Stimulated activated CD8-positive, alpha-beta memory T cell treated with anti-CD3 and anti-CD28 coated beads, Interleukin-7, amount 100 ng/mL, for 1 hour (primary cell): ENCODE measurements at places on chromosomes 6 and 20.
A peak's percentile ranks its signal among the peaks of the same experiment; 100 is the strongest.

GRCh38 chr6:31031095-31031494, 20.8 kb downstream of the MUC22 start:
- DNase-seq, result no peak

GRCh38 chr6:44117397-44118128, 9.7 kb downstream of the MRPL14 start:
- DNase-seq, result no peak

GRCh38 chr6:117446861-117447260, 21.1 kb upstream of the ROS1 start:
- no peak for DNase-seq

DNA sequence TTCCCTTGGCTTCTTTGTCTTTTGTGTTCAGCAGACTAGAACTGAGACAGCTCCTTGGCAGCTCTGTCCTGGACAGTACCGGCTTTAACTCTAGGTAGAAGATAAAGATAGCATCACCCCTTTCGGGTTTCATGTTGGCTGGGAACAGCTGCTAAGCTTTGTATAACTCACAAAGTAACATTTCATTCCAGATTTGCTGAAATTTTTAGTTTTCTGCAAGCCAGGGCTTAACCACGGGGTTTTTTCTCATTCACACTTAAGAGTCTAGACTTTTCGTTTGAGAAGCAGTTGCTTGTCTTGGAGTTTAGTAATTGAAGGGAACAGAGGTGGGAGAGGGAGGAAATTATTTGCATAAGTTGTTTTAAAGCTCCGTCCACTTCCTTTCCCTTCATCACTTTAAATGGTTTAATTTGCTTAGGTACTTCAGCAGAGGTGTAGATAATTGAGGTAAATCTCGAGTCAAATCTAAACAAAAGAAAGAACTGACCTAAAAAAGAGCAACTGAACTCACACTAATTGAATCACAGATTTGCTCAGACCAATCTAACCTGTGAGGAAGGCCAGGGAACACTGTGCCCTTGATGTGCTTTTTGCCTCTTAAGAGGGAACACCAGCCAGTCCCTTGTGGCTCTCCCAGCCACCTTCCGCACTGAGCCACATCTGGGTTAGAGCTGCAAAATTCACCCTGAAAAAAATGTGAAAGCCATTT, 48.3 kb downstream of the RREB1 start:
- no peak for DNase-seq

DNA sequence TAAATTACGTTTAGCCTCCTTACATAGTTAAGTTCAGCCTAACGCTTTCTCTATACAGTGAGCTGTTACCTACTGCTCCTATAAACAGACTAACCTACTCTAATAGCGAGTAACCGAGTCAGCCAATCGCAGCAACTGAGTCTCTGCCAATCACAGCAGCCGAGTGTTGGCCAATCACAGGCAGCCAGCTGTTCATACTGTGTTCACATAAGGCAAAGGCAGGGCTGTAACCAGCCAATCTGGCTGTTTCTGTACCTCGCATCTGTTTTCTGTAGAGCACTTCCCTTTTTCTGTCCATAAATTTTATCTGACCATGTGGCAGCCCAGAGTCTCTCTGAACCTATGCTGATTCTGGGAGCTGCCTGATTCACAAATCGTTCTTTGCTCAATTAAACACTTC, 263.9 kb upstream of the JARID2 start:
- DNase-seq, result no peak

- no peak for DNase-seq
Measured at GRCh38 chr6:71979911-71980310, 93.6 kb downstream of the RIMS1 start.

DNA sequence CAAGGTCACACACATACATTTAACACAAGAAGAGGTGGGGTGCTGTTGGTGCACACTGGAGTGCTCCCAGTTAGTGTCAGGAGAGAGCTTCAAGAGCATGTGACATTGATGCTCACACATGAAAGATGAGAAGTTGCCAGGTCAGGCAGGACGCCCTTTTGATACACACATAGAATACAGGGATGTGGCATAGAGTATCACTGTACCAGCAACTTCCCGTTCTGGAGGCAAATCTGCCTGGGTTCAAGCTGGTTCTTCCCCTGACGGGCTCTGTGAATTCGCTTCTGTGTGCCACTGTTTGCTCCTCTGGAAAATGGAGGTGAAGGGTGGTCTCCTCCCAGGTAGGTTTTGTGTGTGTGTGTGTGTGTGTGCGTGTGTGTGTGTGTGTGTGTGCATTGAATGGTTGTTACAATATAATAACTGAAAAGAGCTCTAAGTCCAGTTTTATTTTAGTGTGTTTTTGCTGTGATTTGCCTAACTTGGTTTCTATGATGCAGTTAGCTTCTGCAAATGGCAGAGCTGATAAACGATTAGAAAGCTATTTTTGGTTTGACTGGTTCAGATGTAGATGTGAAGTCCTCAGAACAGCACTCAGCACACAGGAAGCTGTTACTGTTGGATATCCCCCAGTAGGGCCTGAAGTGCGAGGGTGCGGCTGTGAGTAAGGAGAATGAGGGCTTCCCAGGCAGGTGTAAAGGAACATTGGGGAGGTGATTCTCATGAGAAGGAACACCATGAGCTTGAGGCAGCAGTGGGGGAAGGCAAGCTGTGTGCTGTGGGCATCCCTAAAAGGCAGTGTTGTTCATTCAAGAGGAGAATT, 53.4 kb downstream of the HIVEP1 start:
- no peak for DNase-seq

- no peak for DNase-seq
Measured at GRCh38 chr6:109962271-109962670, 15.8 kb upstream of the GPR6 start.

GRCh38 chr20:61340157-61340556, 88.1 kb downstream of the CDH4 start:
- DNase-seq, result no peak

DNA sequence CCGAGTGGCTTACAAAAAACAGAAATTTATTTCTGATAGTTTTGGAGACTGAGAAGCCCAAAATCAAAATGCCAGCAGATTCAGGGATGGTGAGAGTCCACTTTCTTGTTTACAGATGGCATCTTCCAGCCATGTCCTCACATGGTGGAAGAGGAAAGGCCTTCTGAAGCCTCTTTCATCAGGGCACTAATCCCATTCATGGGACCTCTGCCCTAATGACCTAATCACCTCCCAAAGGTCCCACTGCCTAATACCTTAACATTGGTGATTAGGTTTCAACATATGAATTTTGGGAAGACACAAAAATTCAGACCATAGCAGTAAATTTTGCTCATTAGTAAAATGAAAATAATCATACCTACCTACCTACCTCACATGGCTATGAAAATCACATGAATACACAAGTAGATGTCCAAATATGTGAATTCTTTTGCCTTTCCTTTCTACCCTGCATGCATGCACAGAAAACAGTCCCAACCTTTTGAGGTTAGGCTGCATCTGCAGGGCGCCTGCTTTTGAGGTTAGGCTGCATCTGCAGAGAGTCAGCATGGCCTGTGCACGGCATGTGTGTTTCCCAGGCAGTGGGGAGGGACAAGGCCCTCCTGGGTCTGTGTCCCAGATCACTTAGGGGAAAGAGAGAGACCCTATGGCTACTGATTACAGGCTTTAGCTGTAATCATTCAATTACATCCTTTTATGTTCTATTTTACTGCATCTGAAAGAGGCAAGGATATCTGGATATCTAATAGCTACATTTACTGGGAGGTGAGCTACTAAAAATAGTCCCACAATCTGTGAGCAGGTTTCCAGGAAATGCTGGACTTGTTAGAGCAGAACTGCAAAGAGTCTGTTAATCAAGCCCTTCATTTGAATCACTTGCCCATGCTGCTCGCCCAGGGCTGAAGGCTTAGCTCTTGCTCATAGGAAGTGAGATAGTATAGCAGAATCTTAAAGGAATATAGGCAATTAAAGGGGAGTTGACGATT, 497.7 kb upstream of the MARCKS start:
- DNase-seq, result no peak

- DNase-seq, result no peak
Measured at GRCh38 chr6:42532038-42532669, 31.7 kb upstream of the UBR2 start.

GRCh38 chr6:152983637-152984512, 1.0 kb upstream of the FBXO5 start:
- DNase-seq, result peak; percentile 90

- no peak for DNase-seq
Measured at GRCh38 chr6:100462706-100463629, 1.8 kb downstream of the SIM1 start.

DNA sequence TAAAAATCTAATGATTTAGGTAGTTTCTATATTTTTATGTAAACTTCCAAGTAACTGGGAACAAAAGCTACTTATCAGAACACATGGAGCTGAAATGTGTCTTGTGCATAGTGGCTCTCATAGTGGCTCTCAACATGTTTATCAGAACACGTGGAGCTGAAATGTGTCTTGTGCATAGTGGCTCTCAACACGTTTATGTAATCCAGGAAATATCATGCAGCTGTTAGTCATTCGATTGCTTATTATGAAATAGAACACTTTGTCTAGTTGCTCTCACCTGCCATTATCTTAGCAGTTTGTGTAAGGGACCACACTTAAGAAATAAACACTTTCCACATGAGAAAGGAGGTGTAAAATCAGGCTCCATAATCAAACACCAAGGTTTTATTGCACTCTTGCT, 119.2 kb upstream of the ASCC3 start:
- DNase-seq, result no peak

DNA sequence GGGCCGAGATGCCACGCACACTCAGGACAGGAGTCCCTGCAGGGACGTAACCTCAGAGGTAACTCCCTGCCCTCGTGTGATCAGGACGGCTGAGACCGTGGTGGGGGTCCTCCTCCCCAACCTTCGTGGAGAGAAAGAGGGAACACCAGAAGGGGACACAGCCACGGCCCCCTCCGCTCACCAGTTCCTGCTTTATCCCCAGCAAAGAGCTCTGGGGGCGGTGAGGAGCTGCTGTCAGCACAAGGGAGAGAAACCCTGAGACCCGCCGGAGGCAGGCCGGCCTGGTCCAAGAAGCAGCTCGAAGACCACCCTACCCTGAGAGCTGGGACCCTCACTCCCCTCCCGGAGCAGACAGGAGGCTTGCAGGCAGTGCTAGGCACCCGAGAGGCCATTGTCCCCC, 44.4 kb downstream of the SLC2A4RG start:
- no peak for DNase-seq

GRCh38 chr6:110662490-110663211, 152.6 kb downstream of the CDK19 start:
- no peak for DNase-seq

GRCh38 chr6:165794179-165794601, 131.1 kb upstream of the PDE10A start:
- DNase-seq, result no peak

DNA sequence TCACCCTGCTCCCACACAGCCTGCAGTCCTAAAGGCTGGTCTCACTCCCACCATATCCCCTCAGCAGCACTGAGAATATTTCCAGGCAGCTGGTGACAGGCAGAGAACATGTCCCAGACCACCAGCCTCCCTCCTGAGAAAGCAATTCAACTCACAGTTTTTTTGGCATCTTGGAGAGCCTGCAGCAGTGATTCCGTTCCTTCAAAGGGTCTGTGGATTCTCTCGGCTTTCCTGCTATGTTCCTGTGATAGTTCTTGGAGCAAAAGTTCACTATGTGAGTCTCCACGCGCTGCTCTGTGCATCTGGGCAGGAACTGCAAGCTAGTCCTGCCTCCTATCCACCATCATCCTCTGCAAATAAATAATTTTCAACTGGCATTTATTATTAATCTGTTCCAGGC, 448.3 kb upstream of the HSF2 start:
- no peak for DNase-seq

DNA sequence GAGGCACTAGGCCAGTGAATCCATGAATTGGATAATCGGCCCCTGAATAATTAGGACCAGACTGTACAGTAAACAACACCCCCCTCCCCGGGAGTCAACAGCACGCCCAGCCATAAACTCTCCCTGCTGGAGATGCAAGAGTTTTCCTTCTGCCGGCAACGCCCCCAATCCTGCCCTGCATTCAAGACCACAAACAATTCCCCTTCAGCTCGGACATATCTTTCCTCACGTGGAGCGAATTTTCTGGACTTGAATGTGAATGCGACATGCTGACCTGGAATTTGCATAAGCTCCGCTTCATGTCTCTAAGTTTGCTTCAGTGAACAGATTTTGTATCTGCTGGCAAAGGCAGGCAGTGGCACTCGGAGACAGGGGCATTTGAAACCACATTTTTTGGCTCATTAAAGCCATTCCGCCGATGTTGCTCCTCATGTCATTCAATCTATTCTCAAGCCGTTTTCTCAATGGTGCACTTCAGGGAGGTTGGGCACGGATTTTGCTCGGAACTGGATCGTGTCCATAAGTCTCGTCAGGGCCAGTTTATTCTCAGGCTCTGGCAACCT, 38.0 kb upstream of the GMPR start:
- no peak for DNase-seq

GRCh38 chr6:121993362-121993761, 406.1 kb upstream of the HSF2 start:
- no peak for DNase-seq

DNA sequence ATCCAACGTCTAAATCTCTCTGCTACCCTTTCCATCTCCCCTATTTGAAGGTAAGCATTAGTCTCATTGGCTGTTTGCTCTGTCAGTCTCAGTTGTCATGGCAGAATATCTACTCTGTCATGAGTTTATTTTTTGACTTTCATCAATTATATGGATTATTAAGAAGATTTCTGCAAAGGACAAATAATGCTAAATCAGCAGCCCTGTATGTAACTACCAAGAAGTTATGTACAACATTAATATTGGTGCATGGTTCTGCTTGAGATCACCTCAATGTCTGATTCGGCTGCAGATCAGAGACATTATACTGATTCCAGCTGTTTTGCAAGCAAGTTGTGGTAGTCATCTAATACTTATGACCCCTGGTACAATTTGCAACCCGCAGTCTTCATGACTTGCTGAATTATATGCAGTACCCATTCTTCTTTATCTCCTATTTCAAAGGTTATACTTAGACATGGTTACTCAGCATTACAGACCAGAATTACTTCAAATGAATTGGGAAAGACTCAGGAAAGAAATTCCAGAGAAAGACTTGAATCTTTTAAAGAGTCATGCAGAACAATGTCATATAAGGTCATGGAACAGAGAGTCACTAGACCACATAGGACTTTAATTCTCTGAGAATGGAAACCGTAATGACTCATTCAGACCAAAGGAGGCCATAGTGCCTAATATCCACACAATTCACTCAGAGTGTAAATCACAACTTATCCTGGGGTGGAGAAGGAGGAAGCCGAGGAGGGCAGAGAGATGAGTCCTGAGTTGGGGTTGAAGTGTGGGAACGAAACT, 201.4 kb downstream of the IBTK start:
- DNase-seq, result no peak

DNA sequence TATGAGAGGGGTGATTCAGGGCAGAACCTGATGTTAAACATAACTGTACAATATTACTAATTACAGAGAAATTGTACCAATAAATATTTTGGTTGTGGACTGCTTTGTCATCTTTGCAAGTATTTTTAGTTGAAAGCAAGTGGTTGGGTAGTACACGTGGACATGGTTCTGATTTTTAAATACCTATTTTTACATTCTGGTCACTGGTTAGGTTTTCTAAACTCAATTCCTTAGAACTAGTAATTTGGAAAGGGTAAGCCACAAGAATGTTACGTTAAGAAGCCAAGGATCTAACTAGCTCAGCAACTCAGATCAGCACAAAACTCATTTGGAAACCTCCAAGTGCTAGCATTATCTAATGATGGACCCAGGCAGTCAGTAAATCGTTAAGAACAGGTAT, 2.7 kb downstream of the EPB41L2 start:
- DNase-seq, result no peak

- no peak for DNase-seq
Measured at GRCh38 chr20:25341716-25342680, 48.6 kb downstream of the ABHD12 start.
